ENCODE measurements at places on chromosomes 7 and 10. TPM values are rescaled to one million over a fixed set of nuclear protein-coding genes. Genes with fewer than 3 reads are reported as not detected.

DNA sequence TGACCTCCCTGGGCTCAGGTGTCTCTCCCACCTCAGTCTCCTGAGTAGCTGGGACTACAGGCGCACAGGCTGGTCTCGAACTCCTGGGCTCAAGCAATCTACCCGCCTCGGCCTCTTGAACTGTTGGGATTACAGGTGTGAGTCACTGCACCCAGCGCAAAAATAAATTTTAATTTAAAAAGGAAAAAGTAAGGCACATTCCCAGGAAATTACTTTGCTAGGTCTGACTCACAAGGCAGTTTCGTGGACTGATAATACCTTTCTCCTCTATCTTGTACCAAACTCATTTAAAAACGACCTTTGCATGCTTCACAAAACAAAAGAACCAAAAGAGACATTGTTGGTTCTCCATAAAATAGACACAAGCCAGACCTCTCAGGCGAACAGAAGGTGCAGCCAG lies 29.7 kb downstream of the PARP12 start:
- peaks cover 26% of the 10 kb centered on the region for H3K4me1 ChIP-seq
- no peak for DNase-seq
- no peak overlapping the region for H3K27ac ChIP-seq
- no peaks in the 10 kb centered on the region for H3K27me3 ChIP-seq
- peaks cover 47% of the 10 kb centered on the region for H3K36me3 ChIP-seq

GRCh38 chr7:52074912-52075311 lies 758.3 kb upstream of the COBL start:
- DNase-seq, result no peak
- no peaks in the 10 kb centered on the region for H3K36me3 ChIP-seq
- H3K4me1 ChIP-seq, result no peaks in the 10 kb centered on the region
- no peak overlapping the region for H3K4me3 ChIP-seq
- H3K27me3 ChIP-seq, result no peaks in the 10 kb centered on the region

DNA sequence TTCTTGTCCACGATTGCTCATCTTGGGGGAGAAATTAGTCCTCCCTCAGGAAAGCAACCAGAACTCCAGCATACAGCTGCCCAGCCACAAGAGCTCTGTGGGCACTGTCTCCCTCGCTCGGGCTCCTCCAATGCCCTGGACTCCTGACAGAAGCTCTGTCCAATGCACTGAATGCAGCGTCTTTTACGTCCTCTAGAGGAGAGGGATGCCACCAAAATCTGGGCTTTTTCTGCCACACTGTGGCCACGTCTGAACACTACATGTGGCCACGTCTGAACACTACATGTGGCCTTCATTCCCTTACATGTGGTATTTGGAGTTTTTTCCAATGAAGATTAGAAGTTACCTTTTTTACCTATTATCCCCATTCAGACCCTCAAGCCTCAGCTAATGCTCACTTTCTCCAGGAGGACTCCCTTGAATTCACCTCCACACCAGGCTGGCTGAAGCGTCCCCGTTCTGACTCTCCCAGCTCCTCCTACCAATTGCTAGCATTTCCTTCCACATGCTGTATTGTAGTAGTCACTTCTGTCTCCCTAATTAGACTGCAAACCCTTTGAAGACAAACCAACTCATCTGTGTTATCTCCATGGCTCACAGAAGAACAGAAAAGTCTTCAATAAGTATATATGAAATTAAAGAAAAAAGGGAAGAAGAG lies 134.3 kb upstream of the PDE1C start:
- H3K27me3 ChIP-seq, result no peaks in the 10 kb centered on the region
- H3K36me3 ChIP-seq, result no peaks in the 10 kb centered on the region
- H3K4me1 ChIP-seq, result no peaks in the 10 kb centered on the region
- H3K27ac ChIP-seq, result no peak overlapping the region
- no peak for DNase-seq

GRCh38 chr10:48542471-48543181 lies 62.2 kb downstream of the ARHGAP22 start:
- H3K4me3 ChIP-seq, result no peak overlapping the region
- H3K36me3 ChIP-seq, result no peaks in the 10 kb centered on the region
- no peak for DNase-seq

STAMBPL1 gene
- total RNA-seq, result 48.3 TPM

DNA sequence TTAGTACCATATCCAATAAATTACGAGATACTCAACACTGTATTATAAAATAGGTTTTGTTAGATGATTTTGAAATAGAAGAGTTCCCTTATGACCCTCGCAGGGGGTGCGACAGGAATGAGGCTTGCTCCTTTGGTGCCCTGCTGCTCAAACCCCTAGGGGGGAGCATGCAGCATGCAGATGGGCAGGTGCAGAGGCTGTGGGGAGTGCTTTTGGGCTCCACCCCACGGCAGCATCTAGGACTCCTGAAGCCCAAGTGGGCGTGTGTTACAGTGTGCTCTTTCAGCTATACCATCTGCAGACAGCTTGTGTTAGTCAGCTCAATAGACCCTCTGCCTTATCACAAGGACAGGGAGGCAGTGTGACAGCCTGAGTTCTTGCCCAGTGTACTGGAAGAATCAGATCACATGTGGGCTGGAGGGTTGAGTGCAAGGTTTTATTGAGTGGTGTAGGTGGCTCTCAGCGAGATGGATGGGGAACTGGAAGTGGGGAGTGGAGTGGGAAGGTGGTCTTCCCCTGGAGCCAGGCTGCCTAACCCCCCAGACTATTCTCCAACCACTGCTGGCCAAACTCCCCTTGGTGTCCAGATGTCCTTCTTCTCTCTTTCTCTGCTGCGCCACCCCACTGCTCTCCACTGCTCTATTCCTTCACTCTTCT lies 3.1 kb upstream of the MRC1 start:
- H3K27ac ChIP-seq, result no peak overlapping the region
- H3K4me1 ChIP-seq, result peaks cover 4% of the 10 kb centered on the region
- DNase-seq, result no peak
- peaks cover 3% of the 10 kb centered on the region for H3K27me3 ChIP-seq
- H3K4me3 ChIP-seq, result no peak overlapping the region
- peaks cover 2% of the 10 kb centered on the region for H3K36me3 ChIP-seq

GIGYF1 gene
- total RNA-seq, result 75.2 TPM

- no peaks in the 10 kb centered on the region for H3K27me3 ChIP-seq
- no peaks in the 10 kb centered on the region for H3K36me3 ChIP-seq
- H3K4me1 ChIP-seq, result no peaks in the 10 kb centered on the region
- H3K27ac ChIP-seq, result no peak overlapping the region
- DNase-seq, result no peak
Observed at GRCh38 chr10:108358912-108359311, 1194.4 kb upstream of the SORCS1 start.

DNA sequence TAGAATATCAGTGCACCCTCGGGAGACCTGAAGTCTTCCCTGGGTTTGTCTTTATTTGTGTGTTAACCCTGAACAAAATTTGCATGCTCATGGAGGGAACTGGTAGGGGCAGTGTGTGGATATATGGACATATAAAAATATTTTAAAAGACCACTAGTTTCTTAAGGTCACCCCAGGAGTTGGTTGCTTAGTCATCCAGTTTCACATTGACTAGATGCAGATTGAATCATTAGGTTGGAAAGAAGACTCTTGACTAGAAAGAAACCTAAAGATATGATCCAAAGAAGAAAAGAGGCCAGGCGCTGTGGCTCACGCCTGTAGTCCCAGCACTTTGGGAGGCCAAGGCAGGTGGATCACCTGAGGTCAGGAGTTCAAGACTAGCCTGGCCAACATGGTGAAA lies 137.1 kb downstream of the KAT6B start:
- DNase-seq, result no peak
- no peaks in the 10 kb centered on the region for H3K27me3 ChIP-seq
- H3K4me1 ChIP-seq, result peaks cover 18% of the 10 kb centered on the region
- no peak overlapping the region for H3K4me3 ChIP-seq

GRCh38 chr7:143503261-143503660 lies 25.6 kb downstream of the TAS2R41 start:
- no peak overlapping the region for H3K4me3 ChIP-seq
- H3K27ac ChIP-seq, result no peak overlapping the region
- DNase-seq, result no peak
- no peaks in the 10 kb centered on the region for H3K36me3 ChIP-seq
- no peaks in the 10 kb centered on the region for H3K4me1 ChIP-seq

DNA sequence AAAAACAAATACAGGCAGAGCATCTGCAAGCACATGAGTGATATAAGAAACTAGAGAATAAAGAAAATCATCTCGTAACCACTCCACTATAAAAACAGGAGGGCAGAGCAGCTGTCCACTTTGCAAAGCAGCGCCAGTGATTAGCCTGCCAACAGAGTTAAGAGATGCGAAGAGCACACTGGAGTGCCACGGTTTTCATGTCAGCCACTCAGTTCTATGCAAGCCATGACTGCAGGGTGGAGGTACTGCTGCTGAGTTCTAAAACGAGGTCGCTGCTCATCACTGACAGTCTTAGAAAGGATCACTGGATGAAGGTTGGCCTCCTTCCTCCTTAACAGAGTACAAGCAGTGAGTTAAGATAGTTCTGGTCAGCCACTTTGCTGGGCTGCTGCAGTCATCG lies 58.5 kb downstream of the FGFR2 start:
- H3K27ac ChIP-seq, result no peak overlapping the region
- H3K36me3 ChIP-seq, result no peaks in the 10 kb centered on the region
- no peaks in the 10 kb centered on the region for H3K27me3 ChIP-seq
- DNase-seq, result no peak

OIT3 gene
- total RNA-seq, result not detected

Data from activated naive CD8-positive, alpha-beta T cell treated with anti-CD3 and anti-CD28 coated beads, Interleukin-2, amount 10 ng/mL, durations not matched to agents 7 days and 5 days (primary cell).